ENCODE measurements at places on chromosomes 5 and 9.

DNA sequence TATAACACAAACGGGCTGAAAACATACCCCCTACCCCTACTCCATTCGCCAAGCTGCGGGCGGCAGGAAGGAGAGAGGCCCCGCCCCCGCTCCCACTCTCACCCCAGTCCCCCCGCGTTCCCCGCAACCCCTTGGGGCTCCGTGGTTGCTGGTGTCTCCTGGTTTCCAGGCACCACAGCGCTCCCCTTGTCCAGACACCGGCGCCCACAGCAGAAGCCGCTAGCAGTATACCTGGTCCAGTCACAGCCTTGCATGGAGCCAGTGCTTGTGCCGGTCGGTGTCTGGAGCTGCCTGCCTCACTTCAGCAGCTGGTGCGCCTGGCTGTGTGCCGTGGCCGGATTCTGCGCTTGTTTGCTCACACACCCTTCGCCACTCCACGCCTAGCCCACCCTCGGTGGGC is 240.5 kb upstream of the DAB2 start:
- no peak for DNase-seq

DNA sequence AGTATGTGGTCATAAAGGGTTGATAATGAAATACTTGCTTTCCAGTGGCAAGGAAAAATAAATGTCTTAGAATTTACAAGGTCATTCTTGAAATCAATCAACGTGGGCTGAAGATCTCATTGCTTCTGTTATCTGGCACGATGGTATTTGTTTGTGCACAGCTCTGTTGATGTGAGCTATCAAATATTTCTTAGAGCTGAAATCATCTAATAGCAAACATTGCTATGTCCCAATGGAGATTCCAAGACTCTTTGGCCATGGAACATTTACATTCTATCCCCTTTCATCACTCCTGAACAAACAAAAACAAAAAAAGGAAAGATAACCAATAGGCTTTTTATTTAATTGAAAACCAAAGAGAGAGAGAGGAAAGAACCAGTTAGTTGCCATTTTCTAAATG is 111.5 kb upstream of the CCDC152 start:
- DNase-seq: no peak

DNA sequence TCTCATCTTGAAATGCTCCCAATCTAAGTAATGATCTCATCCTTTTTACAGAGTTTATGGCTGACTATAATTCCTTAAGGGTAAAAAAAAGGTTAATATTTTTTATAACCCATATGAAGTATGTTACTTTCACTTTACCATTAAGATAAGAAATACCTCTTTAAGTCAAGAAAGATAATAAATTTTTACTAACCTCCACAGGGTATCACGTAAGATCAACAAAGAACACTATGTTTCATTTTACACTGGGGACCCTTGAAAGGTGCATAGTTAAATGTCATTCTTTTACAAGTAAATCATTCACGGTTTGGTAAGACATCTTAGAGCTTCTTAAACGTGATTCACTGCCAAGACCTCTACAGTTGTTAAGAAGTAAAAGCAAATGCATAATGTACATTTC is 472.7 kb upstream of the CDH9 start:
- peak; percentile 6 for DNase-seq

GRCh38 chr9:105901514-105902109 is 207.3 kb downstream of the TMEM38B start:
- DNase-seq: peak; percentile 17

GRCh38 chr5:85814596-85814995 is 803.1 kb upstream of the COX7C start:
- DNase-seq: peak; percentile 75

- no peak for DNase-seq
Measured at GRCh38 chr9:23598994-23599393, 227.0 kb downstream of the ELAVL2 start.

- peak; percentile 57 for DNase-seq
Measured at GRCh38 chr5:176427971-176428370, 11.6 kb upstream of the CLTB start.

DNA sequence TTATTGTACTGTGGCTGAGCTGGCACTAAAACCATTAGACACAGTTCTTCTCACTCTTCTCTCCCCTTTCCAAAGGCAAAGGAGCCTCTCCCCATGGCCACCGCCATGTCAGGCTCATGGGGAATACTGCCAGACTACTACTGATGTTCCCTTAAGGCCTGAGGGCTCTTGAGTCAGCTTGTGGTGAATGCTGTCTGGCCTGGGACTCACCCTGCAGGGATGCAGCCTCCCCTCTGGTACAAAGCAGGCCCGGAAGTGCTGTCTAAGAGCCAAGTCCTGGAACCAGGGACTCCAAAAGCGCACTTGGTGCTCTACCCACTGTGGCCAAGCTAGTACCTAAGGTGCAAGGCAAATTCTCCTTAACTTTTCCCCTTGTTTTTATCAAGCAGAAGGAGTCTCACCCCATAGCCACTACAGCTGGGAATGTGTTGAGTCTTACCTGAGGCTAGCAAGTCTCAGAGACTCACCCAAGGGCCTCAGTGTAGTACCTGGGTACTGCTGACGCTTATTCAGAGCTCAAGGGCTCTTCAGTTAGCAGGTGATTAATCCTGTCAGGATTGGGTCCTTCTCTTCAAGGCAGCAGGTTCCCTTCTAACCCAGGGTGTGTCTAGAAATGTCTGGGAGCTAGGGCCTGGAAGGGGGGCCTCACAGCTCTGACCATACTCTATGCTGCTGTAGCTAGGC is 33.2 kb upstream of the C5orf46 start:
- no peak for DNase-seq

DNA sequence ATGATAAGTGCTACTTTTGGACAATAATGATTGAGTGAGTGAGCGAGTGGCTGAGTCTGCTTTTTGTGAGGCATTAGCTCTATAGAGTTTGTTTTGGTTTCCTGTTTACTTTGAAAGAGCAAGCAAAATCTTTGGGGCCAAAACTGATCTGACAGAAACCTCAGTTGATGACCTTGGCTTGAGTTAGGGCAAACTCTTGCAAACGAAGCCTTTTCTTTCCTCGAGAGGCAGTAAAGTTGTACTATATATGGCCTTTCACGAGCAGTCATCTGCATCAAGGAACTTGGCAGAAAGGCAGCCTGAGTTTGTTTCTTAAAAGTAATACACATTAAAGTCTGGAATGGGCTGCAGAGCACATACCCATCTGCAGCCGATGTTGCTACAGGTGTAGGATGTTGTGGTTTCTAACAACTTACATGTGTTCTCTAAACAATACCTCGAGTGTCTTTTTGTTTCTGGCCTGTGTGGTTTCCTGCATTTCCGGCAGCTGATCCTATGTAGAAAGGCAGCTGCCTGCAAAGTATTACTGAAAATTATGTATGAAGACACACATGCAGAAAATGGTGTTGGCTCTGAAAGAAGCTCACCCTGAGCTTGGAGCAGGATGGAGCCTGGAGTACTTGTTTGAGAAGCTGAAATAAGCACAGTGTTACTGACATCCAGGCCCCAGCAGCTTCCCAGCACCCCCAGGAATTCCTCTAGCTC is 60.8 kb downstream of the FOXD1 start:
- no peak for DNase-seq

- no peak for DNase-seq
Measured at GRCh38 chr5:75654693-75655295, 43.5 kb downstream of the ANKDD1B start.

DNA sequence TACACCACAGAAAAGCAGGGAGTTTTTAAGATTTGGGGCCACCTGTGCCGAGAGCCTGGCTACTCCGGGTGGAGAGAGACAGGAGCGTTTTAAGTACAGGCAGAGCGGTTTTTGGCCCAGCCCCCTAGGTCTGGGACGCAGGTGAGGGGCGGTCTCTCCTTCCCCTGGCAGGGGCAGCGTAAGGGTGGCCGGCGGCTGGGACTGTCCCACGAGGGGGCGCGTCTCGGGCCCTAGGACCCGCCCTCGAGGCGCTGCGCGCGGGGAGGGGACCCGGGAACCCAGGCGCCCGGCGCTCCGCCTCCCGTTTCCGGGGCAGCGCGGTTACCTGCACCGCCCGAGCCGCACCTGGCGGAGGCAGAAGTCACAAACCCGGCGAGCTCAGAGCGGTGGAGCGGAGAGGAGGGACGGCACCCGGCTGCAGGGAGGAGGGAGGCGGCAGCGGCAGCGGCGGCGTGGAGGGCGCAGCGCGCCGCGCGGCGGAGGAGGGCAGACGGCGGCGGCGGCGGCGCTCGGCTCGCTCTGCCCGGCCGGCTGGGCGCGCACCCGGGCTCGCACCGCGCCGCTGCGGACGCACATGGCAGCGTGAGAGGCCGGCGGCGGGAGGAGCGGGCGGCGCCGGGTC is at the start of gene WWC1:
WWC1 (plus strand) TSS at position 304 of the 622 bp plus-strand sequence. CDS start 508 bp downstream, outside the sequence.
- peak; percentile 90 for DNase-seq

GRCh38 chr9:113989017-113989713 is 88.9 kb downstream of the AMBP start:
- DNase-seq: no peak

- no peak for DNase-seq
Measured at GRCh38 chr5:154377754-154378533, 67.9 kb upstream of the SAP30L start.

GRCh38 chr9:15222313-15222712 is 84.7 kb downstream of the TTC39B start:
- no peak for DNase-seq

DNA sequence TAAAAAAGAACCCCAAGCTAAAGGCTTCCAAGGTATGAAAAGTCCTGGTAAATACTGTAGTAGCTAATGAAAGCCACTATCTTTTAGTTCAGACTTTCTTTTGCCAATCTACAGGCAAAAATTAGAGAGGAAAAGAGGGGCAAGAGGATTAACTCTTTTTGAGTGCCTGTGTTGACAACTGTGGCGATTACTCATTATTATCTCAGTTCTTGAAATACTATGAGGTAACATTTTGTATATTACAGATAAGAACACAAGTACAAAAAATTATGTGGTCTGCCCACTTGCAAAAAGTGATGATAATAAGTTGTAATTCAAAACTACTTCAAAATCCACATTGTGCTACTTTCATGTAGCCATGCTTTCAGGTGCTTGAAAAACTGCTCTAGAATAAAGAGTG is 144.0 kb downstream of the DTWD2 start:
- no peak for DNase-seq

- peak; percentile 21 for DNase-seq
Measured at GRCh38 chr9:115359017-115359780, 241.2 kb upstream of the TNC start.

DNA sequence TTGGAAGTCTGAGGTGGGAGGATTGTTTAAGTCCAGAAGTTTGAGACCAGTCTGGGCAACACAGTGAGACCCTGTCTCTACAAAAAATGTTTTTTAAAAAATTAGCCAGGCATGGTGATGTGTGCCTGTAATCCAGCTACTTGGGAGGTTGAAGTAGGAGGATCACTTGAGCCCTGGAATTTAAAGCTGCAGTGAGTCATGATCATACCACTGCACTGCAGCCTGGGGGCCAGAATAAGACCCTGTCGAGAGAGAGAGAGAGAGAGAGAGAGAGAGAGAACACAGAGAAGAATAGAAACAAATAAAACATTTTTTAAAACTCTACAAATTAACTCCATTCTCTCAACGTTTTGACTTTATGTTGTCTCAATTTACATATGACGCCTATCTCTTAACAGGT is 111.8 kb downstream of the BARX1 start:
- no peak for DNase-seq

GRCh38 chr9:72464857-72465592 is 56.4 kb upstream of the TMC1 start:
- no peak for DNase-seq

DNA sequence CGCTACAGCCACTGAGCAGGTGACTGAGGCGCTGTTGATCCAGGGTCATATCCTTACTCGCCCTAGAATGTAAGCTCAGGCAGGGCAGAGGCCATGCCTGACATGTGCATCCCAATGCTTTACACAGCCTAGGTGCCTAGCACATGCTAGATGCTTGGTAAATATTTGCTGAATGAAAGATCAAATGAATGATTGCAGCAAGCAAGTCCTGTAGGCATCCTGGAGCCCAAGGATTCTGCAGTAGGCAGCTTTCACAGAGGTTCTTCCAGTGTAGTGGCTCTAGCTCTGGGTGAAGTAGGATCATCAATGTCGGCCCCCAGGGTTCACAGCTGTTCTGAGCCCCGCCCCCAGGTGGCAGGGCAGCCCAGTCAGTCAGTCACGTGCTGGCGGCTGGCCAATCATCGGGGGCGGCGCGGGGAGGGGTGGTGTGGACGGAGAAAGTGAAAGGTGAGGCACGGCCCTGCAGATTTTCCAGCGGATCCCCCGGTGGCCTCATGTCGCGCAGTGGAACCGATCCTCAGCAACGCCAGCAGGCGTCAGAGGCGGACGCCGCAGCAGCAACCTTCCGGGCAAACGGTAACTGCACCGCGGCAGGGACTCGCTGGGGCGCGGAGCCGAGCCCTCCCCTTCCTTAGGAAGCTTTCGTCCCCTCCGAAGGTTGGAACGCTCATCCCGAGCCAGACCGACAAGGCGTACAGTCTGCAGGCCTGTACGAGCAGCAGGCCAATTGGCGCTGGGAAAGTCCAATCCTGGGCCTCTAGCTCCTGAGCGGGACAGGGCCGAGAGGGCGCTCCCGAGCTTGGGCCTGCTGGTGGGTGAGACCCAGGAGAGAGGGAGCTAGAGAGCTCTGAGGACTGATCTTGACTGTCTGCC is at the start of gene GALT:
GALT (plus strand) TSS at position 465 of the 873 bp plus-strand sequence; CDS start at position 495, 30 bp downstream.
- peak; percentile 97 for DNase-seq

DNA sequence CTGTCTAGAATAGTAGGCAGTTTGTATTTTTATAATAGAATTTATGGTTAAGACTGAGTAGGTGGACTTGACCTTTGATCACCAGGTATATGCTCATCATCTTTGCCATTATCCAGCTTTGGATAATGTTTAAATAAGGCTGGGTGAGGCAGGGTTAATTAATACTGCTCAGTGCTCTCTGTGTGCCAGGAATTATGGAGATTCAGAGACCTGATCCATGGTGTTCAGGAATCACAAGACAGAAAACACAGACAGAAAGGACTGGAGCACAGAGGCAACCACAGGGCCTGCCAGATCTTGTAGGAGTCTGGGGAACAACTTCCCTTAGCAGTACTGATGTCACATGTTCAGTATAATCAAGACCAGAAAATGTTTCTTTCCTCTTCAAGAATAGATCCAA is 186.3 kb upstream of the ADCY2 start:
- DNase-seq: peak; percentile 11
